Prostate gland (tissue), 2 donors: ENCODE measurements at places on chromosomes 11 and 22. TPM values are rescaled to one million over a fixed set of nuclear protein-coding genes. Genes with fewer than 3 reads are reported as not detected.

GRCh38 chr22:36790648-36791047 is 14.7 kb upstream of the IFT27 start:
- no peak for DNase-seq

DNA sequence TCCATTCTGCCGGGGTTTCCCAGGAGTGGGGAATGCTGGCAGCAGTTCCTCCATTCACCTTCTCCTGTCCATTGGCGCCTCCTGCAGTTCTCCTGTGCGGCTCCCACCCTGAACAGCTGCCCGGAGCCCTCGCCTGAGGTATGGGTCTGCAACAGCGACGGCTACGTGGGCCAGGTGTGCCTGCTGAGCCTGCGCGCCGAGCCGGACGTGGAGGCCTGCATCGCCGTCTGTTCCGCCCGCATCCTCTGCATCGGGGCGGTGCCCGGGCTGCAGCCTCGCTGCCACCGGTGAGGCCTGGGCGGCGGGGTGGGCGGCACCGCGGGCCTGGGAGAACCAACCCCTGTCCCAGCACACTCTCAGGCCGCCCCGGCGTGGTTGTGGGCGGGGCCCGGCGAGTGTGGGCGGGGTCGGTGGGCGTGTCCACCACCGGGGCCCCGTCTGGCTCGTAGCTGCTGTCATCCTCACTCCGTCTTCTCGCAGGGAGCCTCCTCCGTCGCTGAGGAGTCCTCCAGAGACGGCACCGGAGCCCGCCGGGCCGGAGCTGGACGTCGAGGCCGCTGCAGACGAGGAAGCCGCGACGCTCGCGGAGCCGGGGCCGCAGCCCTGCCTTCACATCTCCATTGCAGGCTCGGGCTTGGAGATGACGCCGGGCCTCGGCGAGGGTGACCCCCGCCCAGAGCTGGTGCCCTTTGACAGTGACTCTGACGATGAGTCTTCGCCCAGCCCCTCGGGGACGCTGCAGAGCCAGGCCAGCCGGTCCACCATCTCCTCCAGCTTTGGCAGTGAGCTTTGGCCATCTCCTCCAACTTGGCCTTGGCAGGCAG is 14.0 kb upstream of the RELT start:
- DNase-seq: no peak

GRCh38 chr11:107131756-107132155 is 113.5 kb upstream of the GUCY1A2 start:
- DNase-seq: no peak

Gene SMIM38
- 2.8 TPM for total RNA-seq

DNA sequence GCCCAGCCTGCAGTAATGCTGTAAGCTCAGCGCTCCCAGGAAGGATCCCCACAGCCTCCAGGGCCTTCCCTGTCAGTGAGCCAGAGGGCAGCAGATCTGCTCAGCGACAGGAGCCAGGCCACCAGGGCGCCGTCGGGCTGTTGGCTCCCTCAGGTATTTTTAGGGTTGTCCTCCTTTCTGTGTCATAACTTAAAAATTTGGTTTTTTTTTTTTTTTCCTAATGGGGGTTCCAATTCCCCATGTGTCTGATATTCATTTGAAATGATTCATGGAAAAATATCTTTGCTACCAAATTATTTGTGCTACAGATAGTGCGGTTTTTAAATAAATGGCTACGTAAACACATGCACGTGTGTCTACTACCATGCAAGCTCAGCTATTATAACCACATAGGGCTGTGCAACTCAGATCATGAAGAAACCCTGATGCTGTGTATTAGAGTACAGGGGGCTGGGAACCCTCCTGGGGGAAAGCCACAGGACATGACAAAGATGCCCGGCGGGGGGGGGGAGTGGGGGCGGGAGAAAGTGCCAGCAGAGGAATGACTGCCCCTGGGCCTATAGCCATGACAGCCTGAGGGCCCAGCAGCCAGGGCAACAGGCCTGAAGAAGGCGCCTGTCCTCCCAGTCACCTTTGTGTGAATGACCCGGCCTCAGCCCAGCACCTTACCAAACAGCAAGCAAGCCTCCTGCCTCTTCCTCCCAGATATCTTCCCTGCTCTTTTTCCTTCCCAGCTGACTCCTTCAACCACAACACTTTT is 89.3 kb downstream of the NAT10 start:
- no peak for DNase-seq

- no peak for DNase-seq
These were observed 4.0 kb downstream of the PAX6 start for GRCh38 chr11:31806928-31807798.

DNA sequence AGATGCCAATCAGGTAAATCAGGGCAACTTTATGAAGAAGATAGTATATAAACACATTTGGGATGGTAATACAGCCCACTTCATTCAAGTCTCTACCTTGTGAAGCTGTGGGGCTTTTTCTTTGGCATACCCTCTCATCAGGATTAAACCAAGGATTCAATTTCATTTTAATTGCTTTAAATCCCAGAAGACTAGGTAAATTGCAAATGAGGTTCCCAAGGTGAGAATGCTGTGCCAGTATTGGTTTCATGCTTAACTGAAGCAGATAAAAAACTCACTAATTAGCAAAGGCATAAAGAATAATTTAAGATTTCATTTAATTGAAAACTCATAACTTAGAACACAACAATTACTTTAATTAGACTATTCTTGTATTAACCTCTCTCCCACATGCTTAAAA is 1218.1 kb downstream of the FAM181B start:
- DNase-seq: no peak

GRCh38 chr11:27596388-27596787 is 89.8 kb upstream of the LIN7C start:
- no peak for DNase-seq

- no peak for DNase-seq
These were observed 26.3 kb upstream of the CCDC90B start for GRCh38 chr11:83312430-83312829.

GRCh38 chr11:78478536-78478935 is 60.9 kb upstream of the GAB2 start:
- DNase-seq: no peak

Gene CDHR5
- total RNA-seq: 0.34 TPM

DNA sequence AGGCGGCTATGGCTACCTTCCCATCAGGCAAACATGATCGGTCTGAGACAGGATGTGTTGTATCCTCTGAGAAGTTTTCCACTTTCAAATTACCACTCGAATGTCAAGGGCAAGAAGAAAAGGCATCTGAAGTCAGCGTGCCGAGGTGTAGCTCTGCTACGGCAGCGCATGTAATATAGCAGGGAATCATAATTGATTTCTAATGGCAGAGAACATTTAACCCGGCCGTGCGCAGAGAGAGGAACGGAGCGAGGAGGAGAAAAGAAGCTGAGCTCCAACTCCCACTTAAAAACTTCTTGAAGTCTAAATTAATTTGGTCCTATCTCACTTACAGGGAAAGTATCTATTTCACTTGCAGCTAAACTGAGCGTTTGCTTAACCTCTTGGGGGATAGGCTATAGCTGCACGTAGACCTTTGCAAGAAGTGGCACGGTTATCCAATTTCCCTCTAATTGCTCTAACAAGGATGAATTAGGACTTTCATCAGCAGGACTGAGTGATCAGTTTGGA is 137.3 kb upstream of the KIRREL3 start:
- DNase-seq: no peak
